ENCODE measurements at places on chromosomes 16 and 17.

DNA sequence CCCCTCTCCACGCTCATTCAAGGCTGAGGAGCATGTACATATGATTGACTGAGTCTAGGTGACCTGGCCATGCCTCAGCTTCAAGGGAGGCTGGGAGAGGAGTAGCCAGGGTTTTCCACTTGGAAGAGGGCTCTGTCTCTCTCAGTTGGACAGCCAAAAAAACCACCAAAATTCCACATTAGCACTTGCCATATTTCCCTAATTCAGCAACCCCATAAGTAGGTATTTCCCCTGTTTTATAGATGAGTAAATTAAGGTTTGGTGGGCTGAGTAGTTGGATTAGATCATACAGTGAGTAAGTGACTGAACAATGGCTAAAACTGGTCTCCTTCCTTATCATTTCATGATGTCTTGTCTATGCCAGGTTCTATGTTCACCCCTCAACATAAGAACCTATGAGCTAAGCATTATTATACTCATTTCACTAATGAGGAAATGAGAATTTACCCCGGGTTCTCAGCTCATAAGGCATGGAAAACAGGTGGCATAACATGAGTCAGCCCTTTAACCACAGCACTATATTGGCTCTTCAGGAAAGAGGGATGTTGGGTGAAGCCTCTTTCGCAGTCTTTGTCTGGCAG, 68.0 kb upstream of the GAS7 start:
- no peak for DNase-seq

GRCh38 chr16:81564421-81564911, 119.9 kb downstream of the CMIP start:
- DNase-seq, result no peak

- DNase-seq, result no peak
Measured at GRCh38 chr16:49836668-49837067, 19.2 kb downstream of the ZNF423 start.

DNA sequence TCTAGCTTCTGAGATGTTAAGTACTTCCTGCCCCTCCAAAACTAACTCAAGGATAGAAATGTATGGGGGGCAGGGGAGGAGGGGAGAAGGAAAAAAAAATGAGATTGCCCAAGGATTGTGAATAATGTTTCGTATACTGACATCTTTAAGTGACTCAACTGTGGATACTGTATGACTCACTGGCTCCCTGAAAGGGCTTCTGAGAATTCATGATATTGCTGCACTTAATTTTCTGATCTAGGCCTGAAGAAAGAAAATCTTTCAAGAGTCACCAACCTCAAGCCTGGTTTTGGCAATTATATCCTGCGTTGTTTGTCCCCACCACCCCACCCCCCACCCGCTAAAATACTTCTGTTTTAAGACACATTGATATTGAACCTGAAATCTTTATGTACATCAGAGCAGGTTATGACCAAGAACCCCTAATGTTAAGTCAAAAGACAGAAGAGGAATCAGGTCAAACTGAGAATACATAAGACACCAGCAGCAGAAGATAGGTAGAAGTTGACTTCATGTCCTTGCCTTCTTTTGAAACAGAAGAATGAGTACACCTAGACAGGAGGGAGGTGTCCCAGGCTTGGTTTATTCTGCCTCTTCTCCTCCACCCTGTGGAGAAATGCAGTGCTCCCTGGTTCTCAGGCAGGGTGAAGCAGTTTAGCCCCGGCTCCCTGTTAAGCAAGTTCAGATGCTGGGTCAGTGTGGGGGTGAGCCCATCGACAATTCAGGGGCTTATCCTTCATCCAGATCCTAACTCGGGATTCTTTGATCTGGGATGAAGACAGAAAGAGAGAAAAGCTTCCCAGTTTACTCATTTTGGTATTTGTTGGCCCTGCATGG, 3.3 kb upstream of the FBXL20 start:
- no peak for DNase-seq

GRCh38 chr16:55189682-55190636, 134.0 kb upstream of the IRX6 start:
- no peak for DNase-seq

DNA sequence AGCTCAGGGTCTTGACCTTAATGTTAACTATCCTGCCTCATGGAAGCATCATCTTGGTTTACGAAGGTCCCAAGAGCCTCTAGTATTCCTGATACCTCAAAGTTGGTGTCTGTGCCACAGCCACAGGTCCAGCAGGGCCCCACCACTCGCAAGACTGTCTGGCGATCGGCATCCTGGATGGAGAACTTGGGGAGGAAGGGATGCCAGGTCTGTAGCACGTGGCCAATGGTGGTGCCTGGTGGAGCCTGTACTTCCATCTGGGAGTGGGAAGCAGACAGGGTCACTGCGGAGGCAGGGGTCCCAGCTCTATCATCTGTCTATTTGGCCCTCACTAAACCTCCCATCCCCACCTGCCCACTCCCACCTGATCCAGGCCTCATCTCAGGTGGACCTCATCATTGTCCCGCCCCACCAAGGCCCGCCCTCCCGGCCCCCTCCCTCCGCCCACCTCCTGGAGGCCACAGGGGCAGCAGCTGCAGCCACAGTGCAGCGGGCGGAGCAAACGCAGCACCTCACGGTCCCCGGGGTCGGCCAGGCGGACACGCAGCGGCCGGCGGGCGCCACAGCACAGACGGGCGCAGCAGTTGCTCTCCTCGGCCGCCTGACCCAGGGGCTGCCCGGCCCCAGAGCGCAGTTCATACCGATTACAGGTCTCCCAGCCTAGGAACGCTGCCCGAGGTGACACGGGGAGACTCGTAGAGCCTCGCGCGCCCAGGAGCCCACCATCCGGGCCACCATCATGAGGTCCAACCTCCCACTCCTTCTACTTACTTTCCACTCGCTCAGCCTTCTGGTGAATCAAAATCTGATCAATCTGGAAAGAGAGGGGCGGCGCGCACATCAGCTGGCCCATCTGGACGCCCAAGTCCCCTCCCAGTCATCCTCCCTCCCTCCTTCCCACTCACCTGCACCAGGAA, 1.4 kb downstream of the PLSCR3 start:
- DNase-seq, result no peak

- no peak for DNase-seq
Measured at GRCh38 chr17:7654832-7655540, 4.3 kb downstream of the ATP1B2 start.

DNA sequence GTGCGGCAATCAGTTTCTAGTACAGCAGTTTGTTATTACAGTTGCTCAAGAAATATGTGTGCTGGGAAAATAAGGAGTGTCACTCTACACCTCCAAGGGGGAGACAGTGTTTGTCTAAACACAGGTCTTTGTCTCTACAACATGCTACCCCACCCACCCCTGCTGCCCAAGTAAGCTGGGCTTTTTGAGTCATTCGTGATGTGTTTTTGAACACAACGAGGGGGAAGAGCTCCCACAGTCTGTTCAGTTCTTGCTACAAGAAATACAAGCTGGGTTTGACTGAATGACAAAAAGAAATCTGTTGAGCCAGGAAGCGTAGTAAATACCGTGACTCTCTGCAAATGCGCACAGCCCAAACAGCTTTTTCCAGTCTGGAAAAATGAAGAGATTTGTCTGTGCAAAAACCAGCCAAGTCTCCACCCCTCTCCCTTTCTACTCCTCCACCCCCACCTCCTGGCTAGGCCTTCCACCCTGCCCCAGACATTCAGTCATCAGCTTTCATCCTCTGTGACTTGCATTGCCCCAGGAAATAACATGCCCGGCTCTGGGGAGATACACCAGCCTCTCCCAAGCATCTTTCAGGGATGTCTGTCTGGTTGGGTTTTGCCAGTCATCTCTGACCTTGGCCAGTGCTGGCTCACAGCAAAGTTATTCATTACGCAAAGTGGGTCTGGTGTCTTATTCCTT, 25.7 kb downstream of the CHD9 start:
- DNase-seq, result no peak

GRCh38 chr17:46773221-46773605, 45.3 kb downstream of the WNT3 start:
- no peak for DNase-seq

GRCh38 chr16:84618581-84619460, 943 bp upstream of the COTL1 start:
- DNase-seq, result peak; percentile 53

DNA sequence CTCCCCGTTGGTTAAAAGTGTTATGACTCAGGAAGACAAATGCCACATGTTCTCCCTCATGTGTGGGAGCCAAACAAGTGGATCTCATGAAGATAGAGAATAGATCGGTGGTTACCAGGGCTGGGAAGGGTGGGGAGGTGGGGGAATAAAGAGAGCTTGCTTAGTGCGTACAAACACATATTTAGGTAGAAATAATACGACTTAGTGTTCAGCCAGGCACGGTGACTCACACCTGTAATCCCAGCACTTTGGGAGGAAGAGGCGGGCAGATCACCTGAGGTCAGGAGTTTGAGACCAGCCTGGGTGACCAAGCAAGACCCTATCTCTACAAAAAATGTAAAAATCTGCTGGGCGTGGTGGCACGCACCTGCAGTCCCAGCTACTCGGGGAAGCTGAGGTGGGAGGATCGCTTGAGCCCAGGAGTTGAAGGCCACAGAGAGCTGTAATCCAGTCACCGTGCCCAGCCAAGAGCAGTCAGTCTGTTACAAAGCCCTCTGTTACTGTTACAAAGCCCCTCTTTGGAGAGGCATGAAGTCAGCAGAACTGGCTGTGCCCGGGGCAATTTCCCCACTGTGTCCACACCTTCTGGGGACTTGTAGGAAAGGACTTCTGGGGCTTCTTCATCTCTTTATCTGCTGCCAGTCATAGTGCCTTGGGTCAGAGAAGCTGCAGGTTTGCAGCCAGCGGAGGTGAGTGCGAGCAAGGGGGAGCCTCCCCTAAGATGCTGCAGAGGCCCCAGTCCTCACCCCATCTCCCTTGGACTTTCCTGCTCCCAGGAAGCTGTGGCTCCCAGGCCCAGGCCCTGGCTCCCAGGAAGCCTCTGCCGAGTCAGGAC, 4.3 kb upstream of the ALDH3A1 start:
- no peak for DNase-seq

- no peak for DNase-seq
Measured at GRCh38 chr16:20901436-20902112, 1.0 kb downstream of the LYRM1 start.

DNA sequence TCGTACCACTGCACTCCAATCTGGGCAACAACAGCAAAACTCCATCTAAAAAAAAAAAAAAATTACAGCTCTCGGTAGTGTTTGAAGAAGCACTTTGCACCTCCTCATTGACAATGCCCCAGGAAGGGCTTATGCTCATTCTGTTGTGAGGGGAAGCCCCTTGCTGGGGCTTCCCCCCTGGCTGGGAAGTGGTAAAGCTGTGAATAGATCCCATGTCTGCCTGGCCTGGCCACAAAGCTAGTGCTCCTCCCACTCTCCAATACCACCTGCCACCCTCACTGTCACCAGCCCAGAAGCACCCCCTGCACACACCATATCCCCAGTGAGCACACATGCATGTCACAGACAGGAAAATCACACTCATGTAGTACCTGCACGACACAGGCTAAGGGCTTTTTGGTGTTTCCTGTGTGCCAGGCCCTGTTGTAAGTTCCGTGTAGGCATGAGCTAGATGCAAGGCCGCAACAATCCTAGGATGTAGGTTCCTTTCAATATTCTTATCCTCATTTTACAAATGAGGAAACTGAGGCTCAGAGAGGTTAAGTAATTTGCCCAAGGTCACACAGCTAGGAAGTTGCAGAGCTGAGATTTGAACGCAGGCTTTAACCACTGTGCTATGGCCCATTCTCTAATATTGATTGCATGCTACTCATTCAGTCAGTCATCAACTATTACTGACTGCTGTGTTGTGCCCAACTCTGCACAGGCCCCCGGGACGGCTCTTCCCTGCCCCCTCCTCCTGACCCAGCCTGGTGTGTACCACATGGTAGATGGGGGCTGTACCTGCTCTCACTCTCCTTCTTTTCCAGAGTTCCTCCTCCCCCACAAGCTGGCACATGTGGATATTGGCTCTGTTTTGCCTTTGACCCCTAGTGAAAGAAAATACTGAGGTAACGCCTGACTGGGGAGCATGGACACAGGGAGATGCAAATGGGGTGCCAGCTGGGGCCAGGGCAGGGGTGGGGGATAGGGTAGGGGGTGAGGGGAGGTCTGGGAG, 11.9 kb upstream of the COL1A1 start:
- peak; percentile 61 for DNase-seq

GRCh38 chr16:65489531-65490023, 367.7 kb upstream of the CDH11 start:
- DNase-seq, result no peak

DNA sequence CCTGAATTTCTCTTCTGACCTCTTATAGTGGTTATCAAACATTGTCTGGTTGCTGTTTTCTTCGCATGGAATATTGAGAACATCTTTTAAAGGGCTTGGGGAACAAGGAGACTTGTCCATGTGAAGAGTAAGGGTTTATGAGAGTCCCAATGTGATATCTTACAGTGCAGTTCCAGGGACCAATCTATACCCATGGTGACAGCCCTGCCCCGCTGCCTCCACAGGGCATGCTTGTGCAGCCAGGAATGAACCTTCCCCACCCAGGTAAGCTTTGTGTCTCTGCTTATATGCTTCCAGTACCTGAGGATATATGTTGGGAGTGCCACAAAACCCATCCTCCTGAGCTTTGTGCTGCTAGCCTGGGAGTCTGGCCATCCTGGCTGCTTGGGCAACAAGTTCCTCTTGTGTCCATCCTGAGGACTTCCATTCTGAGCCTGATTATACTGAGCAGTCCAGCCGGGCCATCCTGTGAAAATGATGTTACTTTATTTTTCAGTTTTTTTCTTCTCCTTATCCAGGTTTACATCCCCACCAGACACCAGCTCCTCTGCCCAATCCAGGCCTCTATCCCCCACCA, 9.5 kb upstream of the RAPGEFL1 start:
- DNase-seq, result no peak

- DNase-seq, result no peak
Measured at GRCh38 chr16:14121872-14122271, 50.8 kb downstream of the MRTFB start.

DNA sequence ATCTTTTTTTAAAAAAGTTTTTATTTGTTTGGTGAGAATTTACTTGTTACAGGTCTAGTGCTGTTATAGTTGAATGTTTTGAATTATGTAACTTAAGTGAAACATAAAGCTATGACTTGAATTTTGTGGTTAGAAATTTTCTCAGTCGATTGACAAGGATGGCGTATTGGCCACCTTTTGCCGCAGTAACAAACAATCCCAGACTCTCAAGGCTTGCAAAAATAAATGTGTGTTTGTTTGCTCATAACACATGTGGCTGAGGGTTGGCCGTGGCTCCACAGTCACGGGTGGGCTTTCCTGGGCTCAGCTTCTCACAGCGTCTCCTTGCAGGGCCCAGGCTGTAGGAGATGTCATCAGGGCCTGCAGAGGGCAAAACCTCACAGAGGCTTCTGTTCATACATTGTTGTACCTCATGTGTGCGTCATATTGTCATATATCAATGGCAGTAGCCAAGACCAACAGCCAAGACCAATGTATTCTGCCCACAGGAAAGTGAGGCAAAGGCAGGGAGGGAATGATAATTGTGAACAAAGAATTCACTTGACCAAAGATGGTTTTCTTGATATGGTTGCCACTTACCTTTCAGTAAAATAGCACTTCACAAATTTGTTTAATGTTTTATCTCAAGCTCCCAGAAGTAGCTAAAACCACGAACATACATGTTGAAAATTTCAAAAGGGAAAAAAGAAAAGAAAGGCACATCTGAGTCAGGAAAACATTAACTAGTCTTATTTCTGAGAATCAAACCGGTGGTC, 93.5 kb downstream of the WWOX start:
- no peak for DNase-seq

- no peak for DNase-seq
Measured at GRCh38 chr17:6374271-6374691, 60.6 kb downstream of the AIPL1 start.
